Stimulated activated CD8-positive, alpha-beta memory T cell treated with anti-CD3 and anti-CD28 coated beads, Interleukin-4, amount 100 ng/mL, for 1 hour (primary cell): ENCODE measurements at places on chromosomes 1 and 21.

DNA sequence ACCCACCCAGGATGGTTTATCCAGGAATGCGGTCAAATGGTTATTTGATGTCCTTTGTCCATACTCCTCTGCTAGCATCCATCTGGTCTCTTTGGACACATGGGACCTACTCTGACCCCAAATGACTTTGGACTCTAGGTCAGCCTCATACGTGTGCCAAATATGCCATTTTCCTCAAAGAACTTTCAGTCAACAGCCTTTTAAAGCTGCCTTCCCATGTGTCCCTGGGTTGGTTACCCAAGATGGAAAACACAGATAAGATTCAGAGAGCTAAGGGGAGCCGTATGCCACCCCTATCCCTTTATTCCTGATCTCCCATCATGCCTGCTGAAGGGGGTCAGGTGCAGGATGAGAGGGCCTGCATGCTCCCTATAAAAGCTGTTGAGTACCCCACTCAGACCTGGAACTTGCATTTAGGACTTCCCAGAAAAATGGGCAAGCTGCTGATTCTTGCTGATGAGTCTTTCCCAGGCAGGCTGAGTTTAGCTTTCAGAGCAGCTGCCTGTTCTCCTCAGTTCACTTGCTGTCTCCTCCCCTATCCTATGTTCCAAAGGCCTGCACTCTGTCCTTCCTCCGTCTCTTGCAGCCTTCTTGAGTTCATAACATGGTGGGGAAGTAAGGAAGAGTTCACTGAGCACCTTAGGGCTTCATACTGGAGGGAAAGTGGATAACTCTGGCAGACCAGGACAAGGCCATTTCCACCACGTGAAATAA lies 19.8 kb downstream of the CHI3L2 start:
- no peak for DNase-seq

- DNase-seq, result no peak
Observed at GRCh38 chr1:181097242-181097641, 8.7 kb downstream of the IER5 start.

DNA sequence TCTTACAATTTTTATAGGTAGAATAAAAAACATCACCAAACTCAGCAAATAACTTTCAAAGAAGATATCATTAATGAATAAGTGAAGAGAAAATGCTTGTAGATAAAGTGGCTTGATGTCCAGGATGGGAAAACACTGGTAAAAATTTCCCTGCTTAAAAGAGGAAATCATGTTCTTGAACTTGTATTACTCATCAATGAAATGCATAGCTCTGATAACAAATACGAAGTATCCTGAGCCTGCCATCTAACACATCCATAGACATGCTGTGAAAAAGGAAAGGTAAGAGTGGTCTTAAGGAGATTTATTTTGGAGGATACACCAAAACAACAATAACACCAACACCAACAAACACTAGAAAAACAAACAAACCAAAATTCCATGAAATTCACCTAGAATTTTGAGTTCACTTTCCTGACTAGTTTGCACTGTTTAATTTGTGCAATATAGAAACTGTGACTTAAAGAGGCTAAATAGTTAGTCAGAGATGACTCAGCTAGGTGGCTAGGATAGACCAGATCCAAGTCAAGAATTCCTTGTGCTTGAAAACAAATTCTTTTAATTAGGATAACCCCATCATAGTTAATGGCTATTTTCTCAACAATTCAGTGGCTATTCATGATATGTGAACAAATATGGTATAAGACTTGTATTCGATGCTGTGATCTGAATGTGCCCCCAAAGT lies 179.8 kb upstream of the KCNK2 start:
- DNase-seq, result no peak

DNA sequence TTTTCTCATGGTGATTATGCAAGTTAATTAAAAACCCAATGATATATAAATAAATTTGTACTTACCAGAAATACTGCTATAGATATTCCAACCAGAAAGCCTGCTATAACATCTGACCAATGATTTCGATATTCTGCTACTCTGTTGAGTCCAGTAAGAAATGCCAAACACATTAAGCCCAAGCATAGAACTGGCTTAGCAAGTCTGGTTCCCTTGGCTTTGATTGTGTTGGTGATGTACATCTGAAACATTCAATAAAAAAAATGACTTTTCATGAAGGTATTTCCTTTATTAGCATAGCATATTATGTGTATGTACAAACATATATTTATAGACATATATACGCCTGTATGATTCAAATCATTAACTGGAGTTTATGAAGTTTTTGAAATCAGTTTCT lies 82.8 kb downstream of the PLPPR5 start:
- no peak for DNase-seq

- DNase-seq, result no peak
Observed at GRCh38 chr1:169161496-169162194, 55.2 kb downstream of the ATP1B1 start.

GRCh38 chr1:38064197-38064903 lies 17.8 kb upstream of the POU3F1 start:
- no peak for DNase-seq

DNA sequence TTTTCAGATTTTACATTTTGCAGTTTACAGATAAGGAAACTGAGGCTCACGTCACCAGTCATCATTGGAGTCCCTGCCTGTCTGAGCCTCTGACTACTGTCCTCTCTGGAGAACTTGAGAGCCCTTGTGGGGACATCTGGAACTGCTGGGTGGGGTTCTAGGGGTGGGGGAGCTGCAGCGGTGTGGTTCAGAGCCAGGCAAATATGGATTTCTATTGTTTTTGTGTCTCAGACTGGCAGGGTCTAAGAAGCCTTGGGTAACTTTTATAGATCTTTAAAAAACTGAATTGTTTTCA lies 46.9 kb downstream of the IER5 start:
- DNase-seq, result no peak

GRCh38 chr1:31426249-31426922 lies 13.4 kb downstream of the SERINC2 start:
- DNase-seq, result no peak

GRCh38 chr1:103063921-103064320 lies 44.4 kb downstream of the COL11A1 start:
- DNase-seq, result no peak

- no peak for DNase-seq
Observed at GRCh38 chr1:101158424-101158823, 78.4 kb upstream of the S1PR1 start.

- DNase-seq, result no peak
Observed at GRCh38 chr1:175409938-175410337, 217.4 kb upstream of the KIAA0040 start.

DNA sequence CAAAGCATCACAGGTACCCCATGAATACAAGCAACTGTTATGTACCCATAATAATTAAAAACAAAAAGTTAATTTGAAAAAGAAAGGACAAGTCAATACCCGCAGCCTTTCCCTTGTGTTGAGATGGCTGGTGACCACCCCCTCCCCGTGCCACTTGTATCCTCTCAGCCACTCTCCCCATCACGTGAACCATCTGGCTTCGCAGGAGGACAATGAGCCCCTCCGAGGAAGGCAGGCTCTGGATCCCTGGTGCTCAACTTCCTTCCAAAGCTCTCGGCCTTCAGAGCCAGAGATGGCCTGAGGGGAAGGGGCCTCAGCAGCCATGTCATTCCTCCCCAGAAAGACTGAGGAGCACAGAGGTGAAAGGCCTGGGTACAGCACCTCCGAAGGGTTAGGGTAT lies 120.4 kb upstream of the RAB4A start:
- DNase-seq, result no peak

DNA sequence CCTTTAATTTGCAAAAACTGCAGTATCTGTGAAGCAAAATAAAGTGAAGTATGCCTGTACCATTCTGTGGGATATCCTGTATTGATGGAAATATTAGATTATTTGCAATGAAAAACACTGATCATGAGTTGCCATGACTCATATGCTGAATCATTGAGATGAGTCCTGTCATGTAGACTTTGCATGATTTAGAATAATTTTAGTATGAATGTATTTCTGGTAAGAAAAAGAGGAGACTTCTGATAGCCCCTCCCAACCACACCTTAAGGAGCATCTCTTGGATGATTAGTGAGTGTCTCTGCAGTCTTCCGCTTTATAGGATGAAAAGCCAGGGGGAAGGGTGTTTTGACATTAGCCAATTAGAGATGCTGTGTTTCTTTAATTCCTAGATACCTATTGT lies 55.2 kb upstream of the PTGS2 start:
- no peak for DNase-seq

- DNase-seq, result no peak
Observed at GRCh38 chr1:76185207-76185606, 110.7 kb downstream of the ST6GALNAC3 start.

DNA sequence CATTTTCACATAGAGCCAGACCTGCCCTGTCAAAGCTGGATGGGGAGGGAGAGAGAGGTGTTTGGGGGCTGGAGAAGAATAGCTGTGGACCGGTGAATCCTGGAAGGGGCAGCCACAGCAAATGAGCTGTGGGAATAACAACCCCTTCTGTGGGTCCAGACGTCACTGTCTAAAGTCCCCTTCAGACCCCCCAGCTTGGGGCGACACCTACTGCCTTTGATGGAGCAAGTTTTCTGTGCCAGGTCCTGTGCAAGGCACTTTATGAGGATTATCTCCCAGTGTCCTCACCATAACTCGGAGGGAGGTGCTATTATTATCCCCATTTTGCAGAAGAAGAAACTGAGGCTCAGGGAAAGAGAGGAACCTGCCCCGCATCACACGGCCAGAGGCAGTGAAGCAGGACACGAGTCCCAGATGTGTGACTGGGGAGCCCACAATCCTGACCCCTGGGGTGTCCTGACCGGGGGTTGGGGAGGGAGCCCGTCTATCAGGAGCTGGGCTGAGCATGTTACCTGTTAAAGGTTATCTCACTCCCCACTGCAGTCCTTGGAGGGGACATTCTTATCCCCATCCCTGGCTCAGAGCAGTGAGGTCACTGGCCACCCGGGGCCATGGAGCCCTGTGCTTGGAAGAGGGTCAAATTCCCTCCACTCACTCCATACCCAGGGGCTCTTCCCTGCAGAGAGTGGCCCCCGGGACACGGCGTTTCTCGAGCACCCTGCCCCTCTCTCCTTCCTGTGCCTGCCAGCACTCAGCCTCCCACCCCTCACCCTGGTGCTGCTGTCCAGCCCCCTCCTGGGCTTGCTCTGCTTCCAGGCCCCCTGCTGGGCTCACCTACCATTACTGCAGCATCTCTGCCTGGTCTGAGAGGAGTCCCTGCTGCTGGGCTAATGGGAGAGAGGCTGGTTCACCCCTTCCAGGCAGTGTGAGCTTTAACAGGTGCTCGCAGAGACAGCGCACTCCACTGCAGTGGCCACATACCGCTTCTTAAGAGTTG lies 132.9 kb downstream of the PTPRU start:
- no peak for DNase-seq

- no peak for DNase-seq
Observed at GRCh38 chr1:188817814-188818213, 1659.8 kb downstream of the BRINP3 start.

DNA sequence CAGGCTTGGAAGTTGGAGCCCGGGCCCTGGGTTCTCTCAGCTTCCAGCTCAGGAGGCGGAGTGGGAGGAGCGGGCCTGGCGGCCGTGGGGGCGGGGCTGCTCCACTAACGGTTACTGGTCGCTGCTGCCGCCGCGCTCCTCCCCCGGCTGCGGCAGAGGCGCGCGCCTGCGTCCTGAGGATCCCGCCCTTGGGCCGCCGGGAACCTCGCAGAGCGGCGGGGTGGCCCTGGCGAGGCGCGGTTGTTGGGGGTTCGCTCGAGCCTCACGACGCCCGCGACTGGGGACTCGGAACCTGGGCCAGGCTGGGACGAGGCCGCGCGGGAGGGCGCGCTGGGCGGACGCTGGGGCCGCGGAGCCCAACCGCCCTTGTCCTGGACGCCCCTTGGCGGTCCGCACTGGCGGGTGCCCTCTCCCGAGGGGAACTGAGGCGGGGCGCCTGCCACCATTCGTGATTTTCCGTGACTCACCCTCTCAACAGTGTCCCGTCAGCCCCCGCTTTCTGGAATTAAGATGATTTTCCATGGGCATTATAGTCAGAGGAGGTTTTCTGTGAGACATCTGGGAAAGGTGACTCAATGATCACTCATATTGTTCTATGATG lies 34.1 kb downstream of the OR2G3 start:
- DNase-seq, result no peak

DNA sequence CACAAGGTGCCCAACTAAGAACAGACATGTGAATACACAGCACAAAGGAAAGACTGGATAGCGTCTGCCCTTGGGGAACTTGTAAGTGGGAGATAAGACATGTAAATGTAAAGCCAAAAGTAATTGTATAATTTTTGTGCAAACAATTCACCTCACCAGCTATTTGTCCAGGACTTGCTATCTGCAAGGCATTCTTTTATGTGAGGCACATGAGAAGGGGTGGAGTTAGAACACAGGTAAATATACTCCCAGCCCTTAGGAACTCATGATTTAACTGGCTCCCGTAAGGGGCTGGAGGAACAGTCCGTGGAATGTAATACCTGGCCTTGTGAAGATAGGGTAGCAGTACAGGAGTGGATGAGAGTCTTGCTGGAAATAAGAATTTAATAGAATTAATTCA lies 61.3 kb downstream of the CDK18 start:
- no peak for DNase-seq

DNA sequence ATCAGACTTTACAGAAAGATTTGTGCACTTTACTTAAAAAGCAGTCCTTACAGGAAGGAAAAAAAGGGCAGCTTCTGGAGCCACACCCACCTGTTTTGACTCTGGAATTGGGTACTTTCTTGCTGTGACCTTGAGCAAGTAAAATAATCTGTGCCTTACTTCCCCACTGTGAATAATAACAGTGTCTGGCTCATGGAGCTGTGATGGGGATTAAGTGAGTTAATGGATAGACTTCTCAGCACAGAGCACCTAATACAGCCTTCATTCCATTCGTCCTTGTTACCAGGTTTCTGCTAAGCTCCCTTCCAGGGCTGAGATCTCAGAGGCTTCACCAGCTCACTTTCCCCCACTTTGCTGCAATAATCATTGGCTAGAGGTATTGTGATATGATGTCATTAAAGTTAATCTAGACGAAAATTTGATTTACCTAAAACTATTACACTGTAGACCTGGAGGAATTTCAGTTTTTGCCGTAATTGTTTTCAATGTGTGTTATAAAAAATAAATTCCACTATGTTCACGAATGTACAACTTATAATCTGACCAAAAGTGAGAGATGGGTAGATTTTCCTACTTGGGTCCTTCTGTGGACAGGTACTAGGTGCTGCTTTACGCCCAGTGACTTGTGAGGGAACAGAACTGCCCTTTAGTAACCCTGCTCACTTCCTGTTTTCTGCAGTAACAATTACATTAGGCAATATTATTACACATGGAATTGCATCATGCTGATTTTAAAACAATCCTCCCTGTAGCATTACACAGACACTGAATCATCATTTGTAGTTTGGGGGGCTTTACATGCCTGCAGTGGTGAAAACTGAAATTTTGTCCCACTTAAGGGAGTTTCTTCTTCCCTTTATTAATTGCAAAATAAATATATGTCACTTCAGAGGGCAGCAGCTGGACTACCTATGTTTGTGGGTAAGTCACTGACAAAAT lies 19.7 kb upstream of the ABCG1 start:
- DNase-seq, result no peak
